ENCODE measurements at places on chromosomes 11 and 22.

DNA sequence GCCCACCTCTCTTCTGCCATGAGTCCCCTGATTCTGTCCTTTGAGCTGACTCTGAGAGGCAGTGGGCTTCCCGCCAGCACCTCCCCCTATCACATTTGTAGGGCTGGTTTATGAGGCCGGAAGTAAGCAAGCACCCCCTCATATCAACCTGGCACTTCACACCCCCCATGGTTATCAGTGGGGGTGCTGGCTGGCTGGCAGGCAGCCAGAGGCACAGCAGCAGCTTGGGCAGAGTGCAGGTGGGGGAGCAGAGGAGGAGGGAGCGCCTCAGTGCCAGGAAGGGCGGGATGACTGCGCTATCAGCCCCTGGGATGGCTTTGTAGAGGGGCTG, 22.9 kb upstream of the CHRM4 start:
- DNase-seq, result no peak

DNA sequence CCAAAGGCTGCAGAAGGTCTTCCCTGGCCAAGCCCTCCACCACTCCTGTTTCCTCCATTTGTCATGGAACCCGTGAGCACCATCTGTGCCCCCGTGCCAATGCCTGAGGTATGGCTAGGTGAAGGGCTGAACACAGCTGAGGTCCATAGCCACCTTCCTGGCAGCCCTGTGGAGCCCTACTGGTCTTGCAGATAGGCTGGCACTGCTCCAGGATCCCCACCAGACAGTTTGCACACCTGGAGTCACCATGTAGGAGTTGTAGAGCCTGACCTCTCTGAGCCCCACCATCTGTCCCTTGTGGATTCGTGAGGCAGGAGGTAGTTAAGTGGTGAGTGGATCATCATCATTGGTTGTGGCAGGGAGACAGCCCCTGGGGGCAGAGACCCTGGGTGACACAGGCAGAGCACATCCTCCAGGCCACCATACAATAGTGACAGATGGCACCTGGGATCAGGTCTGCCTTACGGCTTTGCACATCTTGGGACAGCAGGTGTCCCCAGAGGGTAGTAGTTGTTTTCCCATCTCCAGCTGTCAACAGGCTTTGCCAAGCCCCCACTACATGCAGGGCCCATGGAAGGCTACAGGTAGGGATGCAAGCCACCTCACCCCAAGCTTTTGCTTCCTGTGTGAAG, 52.5 kb upstream of the SUSD2 start:
- DNase-seq, result no peak

- no peak for DNase-seq
These were observed 79.5 kb upstream of the PICALM start for GRCh38 chr11:86148345-86148747.

DNA sequence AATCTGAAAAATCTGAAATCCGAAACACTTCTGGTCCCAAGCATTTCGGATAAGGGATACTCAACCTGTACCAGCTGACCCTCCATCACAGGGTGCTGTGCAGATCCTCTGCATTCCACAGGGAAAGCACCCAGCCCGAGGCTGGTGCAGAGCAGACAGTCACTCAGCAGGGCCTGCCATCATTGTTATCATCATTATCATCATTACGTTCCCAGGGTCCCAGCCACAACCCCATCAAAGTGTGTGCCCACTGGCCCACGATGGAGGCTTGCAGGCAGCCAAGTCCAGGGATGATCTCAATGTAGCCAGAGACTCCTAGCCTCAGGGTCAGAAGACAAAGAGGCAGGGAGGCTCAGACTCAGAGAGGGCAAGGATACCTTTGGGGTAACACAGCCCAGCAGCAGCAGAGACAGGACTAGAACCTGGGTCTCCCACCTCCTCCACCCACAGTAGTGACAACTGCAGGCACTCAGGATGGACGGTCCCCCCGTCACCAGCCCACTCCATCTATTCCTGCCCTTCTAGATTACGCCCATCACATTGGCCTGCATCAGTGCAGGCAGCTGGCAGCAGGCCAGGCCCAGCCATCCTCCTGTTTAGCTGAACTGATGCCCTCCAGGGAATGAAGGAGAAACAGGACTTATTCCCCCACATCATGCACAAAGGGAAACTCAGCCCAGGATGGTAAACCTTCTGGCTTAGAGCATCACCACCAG, 10.3 kb downstream of the GAL3ST1 start:
- DNase-seq, result no peak

DNA sequence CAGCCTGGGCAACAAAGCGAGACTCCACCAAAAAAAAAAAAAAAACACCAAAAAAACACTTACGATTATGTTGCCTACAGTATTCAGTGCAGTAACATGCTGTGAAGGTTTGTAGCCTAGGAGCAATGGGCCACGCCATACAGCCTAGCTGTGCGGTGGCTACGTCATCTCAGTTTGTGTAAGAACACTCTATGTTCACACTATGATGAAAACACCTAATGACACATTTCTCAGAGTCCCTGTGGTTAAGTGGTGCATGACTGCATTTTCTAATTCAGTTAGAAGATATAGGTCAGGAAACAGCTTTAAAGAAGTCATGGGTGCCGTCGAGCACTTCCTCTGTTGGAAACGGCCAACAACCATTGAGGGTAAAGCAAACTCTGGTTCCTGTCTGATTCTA, 75.7 kb upstream of the ANO1 start:
- no peak for DNase-seq

DNA sequence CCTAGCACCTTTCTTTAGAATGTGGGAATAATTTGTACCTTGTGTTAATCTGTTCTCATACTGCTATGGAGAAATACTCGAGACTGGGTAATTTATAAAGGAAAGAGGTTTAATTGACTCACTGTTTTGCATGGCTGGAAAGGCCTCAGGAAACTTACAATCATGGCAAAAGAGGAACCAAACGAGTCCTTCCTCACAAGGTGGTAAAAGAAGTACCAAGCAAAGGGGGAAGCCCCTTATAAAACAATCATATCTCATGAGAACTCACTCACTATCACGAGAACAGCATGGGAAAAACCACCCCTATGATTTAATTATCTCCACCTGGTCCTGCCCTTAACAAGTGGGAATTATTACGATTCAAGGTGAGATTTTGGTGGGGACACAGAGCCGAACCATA, 127.1 kb upstream of the ANO3 start:
- DNase-seq, result no peak

GRCh38 chr11:93542811-93543229, 371 bp downstream of the SMCO4 start:
- DNase-seq, result no peak

DNA sequence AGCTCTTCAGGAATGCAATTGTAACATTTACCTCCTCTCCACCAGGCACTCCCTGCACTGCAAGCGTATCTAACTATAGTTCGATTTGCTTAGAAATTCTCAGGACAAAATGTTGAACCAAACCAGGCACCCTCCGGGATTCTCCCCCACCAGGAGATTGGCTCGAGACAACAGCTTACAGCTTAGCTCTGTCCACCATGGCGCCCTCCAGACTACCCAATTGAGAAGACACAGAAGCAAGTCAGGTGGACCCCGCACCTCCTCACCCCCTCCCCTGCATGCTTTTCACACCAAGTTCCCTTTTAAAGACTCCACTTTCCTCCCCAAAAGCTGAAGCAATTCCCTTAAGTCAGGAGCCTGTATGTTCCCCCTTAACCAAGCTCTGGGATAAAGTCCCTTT, 34.7 kb upstream of the RFPL3 start:
- no peak for DNase-seq

DNA sequence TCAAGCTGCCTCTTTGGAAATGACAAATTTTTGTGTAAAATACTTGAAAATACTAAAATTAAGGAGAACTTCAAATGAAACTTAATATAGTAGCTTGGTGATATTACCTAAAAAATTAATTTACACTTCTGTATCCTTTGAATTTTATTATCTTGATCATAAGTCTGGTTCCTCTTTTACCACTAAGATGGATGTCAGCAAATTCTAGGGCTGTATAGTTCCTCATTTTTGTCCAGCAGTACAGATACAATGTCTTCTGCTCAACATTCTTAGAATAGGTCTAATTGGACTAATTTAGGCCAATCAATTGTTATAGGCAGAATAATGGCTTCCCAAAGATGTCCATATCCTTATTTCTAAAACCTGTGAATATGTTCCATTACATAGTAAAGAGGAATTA, 1298.0 kb upstream of the RAG2 start:
- DNase-seq, result no peak

GRCh38 chr11:45847911-45848316, 639 bp downstream of the CRY2 start:
- DNase-seq, result peak; percentile 53

Data from renal cortical epithelial cell (primary cell).